ENCODE measurements at places on chromosomes 3 and 15.

DNA sequence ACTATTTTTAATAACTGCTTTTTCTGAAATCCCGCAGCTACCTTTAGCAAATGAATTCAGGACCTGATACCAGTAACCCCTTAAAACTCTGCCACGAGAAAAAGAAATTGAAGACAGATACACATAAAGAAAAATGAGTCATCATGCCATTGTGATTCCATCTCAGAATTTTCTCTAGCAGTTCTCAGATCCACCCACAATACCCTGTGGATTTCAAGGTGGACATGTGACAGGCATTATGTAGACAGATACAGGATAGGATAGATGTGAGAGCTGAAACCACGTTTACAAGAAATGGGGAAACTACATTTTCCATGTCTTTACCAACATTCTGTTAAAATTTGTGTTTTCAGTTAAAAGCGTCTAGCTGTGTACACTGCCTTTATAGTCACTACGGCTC, 291.9 kb upstream of the NR2F2 start:
- DNase-seq, result no peak

DNA sequence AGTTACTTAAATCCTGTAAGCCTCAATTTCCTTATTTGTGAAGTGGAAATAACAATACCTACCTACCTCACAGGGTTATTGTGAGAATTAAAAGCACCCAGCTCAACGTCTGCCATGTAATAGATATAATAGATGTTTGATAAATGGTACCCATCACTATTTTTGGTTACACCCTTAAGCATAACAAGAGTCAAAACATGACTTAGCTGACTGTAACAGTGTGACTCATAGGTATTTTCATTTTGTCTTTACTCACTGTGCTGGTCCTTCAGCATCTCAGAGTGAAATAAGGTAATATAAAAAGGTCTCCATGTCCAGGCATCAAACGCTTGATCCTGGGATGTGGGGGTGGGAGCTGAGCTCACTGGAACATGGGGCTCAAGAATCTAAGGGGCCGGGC, 3.1 kb downstream of the CPLX3 start:
- DNase-seq, result peak; percentile 52

- peak; percentile 50 for DNase-seq
These were observed 281.9 kb upstream of the ICE2 start for GRCh38 chr15:60760646-60761504.

DNA sequence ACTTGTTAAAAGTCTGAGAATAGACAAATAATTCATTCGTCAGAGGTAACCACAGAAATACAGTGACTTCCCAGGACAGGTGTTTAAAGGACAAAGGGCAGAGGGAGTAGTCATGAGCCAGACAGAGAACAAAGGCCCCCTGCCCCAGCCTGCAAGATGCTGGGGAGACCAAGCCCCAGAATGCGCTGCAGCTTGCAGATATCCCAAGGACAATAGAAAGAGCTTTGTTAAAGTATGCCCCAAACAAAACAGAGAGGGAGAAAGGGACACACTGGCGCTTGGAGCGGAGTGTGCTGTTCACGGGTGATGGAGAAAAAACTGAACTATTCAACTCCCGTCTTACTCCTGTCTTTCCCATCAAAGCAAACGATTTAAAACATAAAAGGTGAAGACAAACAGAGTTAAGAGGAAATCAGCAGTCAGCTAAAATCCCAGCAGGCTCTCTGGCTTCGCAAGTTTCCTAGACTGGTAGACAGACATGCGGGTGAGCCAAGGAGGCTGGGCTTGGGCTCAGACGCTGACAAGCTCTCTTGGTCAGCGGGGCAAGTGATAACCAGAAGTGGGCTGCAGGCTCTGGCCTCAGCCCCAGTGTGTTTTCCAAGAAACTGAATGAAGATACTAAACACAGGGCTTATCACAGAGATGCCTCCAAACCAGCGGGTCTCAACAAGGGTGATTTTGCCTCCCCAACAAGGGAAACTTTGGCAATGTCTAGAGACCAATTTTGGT, 130.1 kb downstream of the UACA start:
- DNase-seq, result no peak

GRCh38 chr15:57195326-57195725, 181.0 kb upstream of the CGNL1 start:
- DNase-seq, result no peak

GRCh38 chr15:40092256-40092978, 16.3 kb downstream of the BMF start:
- DNase-seq, result no peak

- no peak for DNase-seq
These were observed 42.5 kb downstream of the CHCHD6 start for GRCh38 chr3:126746395-126747177.

DNA sequence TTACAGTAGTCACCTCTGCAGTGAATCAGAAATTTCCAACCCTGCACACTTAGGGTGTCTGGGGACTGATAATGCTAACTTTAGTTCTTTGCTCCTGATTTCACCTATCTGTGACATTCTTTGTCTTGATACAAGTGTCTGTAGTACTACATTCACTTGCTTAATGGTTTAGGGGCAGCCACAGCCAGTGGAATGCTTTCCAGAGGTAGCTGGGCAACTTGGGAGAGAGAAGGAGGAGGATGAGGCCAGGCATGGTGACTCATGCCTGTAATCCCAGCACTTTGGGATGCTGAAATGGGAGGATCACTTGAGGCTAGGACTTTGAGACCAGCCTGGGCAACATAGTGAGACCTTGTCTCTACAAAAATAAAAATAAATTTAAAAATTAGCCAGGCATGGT, 8.5 kb downstream of the BAHD1 start:
- DNase-seq, result no peak

Data from activated CD4-positive, alpha-beta T cell treated with anti-CD3 and anti-CD28 coated beads, Interleukin-2, Interleukin-4, amounts not matched to agents 100 ng/mL and 50 ng/mL, durations not matched to agents 16 hours and 8 hours (primary cell).